Hair follicle dermal papilla cell (primary cell): ENCODE measurements at places on chromosomes 1 and 21. TPM values are rescaled to one million over a fixed set of nuclear protein-coding genes. Genes with fewer than 3 reads are reported as not detected.

The TEDDM1 gene
- total RNA-seq = not detected in 2 replicates

The CFHR1 gene
- 0.16 TPM in 1 of 2 replicates, not detected in the other for total RNA-seq

The PLA2G2C gene
- not detected in 2 replicates for total RNA-seq

The AKR7A3 gene
- total RNA-seq = 0.85 and 1.1 TPM in 2 replicates

The IQGAP3 gene
- total RNA-seq = 6.5 and 7.7 TPM in 2 replicates

The DCST1 gene
- total RNA-seq = not detected in 2 replicates
